ENCODE measurements at places on chromosomes 13 and 19.

GRCh38 chr19:47499371-47499770 lies 15.4 kb upstream of the KPTN start:
- no peak for DNase-seq

- no peak for DNase-seq
These were observed 250.3 kb upstream of the HTR2A start for GRCh38 chr13:47146991-47147811.

DNA sequence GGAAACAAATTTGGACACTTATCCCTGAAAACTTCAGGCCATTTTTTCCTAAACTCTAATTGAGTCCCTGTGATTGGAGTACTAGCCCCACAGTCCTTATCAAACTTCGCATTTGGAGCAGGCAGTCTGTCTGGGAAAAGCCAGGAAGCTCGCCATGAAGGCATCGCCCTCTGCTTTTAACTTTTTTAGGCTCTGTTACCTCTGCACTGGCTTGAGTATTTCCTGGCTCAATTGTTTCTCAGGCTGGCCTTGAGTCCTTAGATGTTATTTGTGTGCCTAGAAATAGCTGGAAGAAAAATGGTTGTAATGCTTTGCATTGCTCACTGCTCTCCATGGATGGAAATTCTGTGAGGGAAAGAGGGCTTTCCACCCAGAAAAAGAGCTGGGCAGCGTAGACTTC lies 24.2 kb downstream of the ACTN4 start:
- no peak for DNase-seq

- DNase-seq = no peak
These were observed 187.6 kb downstream of the STK24 start for GRCh38 chr13:98389319-98389718.

GRCh38 chr13:94713561-94714182 lies 1.3 kb upstream of the SOX21 start:
- DNase-seq = no peak

DNA sequence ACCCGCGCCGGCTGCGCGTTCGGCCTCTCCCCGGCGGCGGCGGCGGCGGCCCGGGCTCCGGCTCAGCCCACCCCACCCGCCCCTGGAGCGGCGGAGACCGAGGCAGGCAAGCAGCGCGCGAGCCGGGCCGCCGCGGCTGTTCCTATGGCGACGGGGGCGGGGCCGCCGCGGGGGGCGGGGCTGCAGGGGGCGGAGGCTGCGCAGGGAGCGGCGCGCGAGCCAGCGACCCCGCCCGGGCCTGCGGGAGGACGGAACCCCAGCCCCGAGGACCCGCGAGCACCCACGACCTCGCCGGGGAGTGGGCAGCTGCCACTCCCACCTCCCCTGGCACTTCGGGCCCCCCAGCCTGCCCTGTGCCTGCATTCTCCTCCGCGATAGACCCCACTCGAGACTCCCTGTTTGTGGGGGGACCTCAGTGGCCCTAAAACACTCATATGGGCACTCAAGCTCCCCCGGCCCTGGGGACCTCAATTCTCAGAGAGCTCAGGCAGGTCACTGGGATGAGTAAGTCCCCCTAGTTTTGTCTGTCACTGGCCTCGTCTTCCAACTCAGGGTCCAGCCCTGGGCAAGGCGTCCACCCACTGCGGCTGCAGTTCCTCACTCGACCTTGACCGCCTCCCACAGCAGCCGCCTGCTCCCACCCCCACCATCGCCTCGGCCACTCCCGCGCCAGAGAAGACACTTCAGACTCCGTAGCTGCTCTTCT lies at the start of gene CTXN1:
Gene CTXN1, minus strand, starts transcription at position 115 of the 706 bp plus-strand sequence. CDS start 597 bp downstream, outside the sequence.
- DNase-seq = peak; percentile 31

- DNase-seq = peak; percentile 92
These were observed 638 bp upstream of the BICRA start for GRCh38 chr19:47608074-47608918.

GRCh38 chr13:24747248-24748060 lies 16.5 kb upstream of the RNF17 start:
- no peak for DNase-seq

- DNase-seq = no peak
These were observed 158.7 kb downstream of the IRS2 start for GRCh38 chr13:109627649-109628048.

- DNase-seq = peak; percentile 10
These were observed 657 bp downstream of the ZNF550 start for GRCh38 chr19:57559008-57559403.

DNA sequence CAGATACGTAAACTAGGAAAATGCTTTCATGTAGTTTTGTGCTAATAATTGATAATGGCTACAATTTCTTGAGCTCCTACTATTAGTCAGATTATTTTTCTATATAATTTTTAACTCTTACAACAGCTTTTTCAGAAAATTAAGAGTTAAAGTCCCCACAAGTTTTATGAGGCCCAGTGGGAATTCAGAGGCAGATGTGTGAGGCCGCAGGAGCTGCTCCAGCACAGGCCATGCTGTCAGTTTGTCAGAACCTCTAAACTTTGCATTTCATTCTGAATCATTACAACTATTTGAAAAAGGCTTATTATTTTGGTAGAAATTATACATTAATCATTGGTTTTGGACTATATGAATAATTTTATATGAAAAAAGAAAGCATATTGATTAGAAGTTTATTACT lies 370.8 kb downstream of the MYO16 start:
- DNase-seq = no peak

GRCh38 chr13:112980434-112980833 lies 11.4 kb downstream of the MCF2L start:
- no peak for DNase-seq

- no peak for DNase-seq
These were observed 142.1 kb downstream of the POSTN start for GRCh38 chr13:37456506-37456905.

DNA sequence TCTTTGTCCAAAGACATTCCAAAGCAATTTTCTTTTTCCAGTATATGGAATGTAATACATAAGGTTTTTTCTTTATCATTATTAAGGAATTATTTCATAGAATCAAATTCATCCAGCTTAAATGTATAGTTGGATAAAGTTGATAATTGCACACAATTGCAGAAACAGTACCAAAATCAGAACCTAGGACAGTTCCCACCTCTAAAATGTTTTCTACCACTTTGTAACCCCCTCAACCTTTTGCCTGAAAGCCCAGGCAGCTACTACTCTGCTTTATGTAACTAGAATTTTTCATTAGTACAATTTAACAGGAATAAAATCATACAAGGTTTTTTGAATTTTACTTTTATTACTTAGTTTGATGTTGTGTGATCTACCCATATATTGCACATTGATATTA lies 98.0 kb downstream of the PRR20E start:
- no peak for DNase-seq

GRCh38 chr13:112057736-112058518 lies 9.0 kb upstream of the SOX1 start:
- DNase-seq = no peak

DNA sequence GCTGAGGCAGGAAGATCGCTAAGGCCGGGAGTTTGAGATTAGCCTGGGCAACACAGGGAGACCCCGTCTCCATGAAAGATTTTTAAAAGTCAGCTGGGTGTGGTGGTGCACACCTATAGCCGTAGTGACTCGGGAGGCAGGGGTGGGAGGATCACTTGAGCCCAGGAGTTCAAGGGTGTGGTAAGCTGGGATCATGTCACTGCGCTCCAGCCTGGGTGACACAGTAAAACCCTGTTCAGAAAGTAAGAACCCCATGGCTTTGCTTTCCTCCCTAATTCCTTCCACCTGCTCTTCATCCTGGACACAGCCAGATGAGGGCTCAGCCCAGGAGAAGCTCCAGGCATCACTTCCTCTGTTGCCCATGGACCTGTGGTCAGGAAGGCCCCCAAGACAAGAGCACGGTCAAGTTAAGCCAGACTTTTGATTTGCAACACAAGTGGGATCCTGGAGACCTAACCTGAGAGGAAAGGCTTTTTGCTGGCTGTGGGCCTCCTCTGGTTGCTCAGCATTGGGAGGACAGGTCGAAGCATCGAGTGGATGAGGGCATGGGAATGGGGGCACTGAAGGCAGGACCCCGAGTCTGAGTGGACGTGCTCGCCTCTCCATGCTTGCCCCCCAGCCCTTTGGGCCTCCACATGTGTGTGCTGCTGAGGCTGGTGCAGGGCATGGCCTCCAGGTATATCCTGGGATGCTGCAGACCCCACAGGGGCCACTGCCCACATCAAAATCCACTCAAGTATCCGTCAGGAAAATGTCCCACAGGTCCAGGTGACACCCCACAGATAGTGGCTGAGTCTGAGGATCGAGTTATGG lies 25.4 kb downstream of the TUBA3C start:
- DNase-seq = no peak

GRCh38 chr13:52118095-52118494 lies 10.8 kb downstream of the NEK5 start:
- no peak for DNase-seq

DNA sequence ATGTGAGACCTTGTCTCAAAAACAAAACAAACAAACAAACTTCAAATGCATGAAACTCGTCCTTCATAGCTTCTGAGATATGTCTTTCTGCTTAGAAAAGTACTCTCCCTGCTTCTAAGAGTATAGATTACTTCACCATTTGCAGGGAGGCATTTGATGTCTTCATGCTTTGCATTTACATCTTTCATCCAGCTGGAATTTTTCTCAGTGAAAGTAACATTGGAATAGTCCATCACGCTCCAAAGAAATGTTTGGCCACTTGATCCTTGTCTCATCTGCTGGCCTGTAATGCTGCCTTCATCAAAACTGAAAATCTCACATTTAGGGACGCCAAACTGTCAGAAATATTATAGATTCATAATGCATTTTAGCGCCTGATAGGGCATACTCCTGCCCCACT lies 19.2 kb downstream of the PNMA8A start:
- no peak for DNase-seq

GRCh38 chr19:1069009-1069779 lies 2.2 kb downstream of the ARHGAP45 start:
- no peak for DNase-seq

- peak; percentile 63 for DNase-seq
These were observed 4.5 kb upstream of the SHISA7 start for GRCh38 chr19:55447421-55448174.

GRCh38 chr13:86710013-86710412 lies 910.8 kb upstream of the SLITRK6 start:
- DNase-seq = no peak

GRCh38 chr19:50377517-50377916 lies 1.3 kb downstream of the NR1H2 start:
- DNase-seq = no peak

DNA sequence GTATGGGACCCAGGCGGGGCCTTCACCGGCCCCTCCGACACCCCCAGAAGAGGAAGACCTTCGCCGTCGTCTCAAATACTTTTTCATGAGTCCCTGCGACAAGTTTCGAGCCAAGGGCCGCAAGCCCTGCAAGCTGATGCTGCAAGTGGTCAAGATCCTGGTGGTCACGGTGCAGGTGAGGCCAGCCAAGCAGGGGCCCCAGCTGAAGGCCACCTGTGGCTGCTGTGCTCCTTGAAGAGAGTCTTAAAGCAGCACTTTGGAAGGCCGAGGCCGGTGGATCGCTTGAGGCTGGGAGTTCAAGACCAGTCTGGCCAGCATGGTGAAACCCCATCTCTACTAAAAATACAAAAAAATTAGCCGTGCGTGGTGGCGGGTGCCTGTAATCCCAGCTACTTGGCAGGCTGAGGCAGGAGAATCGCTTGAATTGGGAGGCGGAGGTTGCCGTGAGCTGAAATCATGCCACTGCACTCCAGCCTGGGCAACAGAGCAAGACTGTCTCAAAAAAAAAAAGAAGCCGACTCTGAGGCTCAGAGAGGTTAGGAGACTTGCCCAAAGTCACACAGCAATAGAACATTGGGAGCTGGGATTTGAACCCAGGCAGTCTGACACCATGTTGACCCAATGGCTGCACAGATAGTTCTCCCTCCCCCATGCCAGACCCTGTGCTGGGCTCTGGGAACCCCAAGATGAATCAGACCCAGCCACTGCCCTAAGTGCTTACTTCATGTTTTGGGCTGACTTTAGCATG lies 2.7 kb downstream of the MCOLN1 start:
- DNase-seq = no peak

GRCh38 chr19:51173681-51174080 lies 31.6 kb downstream of the SIGLEC7 start:
- DNase-seq = no peak
